ENCODE measurements at places on chromosomes 3 and 15. TPM values are rescaled to one million over a fixed set of nuclear protein-coding genes. Genes with fewer than 3 reads are reported as not detected.

IGSF10 gene
- not detected for total RNA-seq

- DNase-seq = no peak
Observed at GRCh38 chr3:188949996-188950395, 221.8 kb upstream of the TPRG1 start.

GRCh38 chr15:48332642-48333034 is 1.4 kb downstream of the DUT start:
- peak; percentile 39 for DNase-seq

PLXNB1 gene
- 7.7 TPM for total RNA-seq

DNA sequence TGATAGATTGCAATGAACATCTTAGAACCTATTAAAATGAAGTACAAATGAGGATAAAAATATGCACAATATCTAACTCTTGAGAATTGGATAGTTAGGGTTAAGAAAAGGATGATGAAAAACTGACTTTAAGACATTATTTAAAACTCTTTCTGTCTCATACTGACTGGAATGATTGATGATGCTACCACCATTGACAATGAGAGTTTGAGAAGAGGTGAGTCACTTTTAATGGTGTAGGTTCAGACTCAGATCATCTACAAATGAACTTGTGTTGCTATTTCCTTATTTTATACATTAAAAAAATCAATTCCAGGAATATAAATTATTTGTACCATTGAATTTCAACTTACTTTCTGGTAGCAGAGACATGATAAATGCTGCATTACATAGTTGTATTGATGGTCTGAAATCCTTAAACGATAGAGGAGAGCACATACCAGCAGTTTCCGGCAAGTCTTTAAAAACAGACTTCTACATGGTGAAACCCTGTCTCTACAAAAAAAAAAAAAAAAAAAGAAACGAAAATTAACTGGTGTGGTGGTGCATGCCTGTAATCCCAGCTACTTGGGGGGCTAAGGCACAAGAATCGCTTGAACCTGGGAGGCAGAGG is 409.0 kb downstream of the OTOL1 start:
- no peak for DNase-seq

DNA sequence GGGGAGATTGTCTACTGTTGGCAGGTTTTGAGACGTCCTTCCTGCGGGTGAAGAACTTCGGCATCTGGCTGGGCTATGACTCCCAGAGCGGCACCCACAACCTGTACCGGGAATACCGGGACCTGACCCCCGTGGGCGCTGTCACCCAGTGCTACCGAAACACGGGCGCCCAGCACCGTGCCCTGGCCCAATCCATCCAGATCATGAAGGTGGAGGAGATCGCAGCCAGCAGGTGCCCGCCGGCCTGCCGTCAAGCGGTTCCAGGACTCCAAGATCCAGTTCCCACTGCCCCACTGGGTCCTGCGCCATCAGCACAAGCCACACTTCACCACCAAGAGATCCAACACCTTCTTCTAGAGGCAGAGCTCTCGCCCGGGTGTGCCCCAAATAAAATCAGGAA is 194.9 kb upstream of the EPHA6 start:
- no peak for DNase-seq

GRCh38 chr3:127889976-127890650 is 24.9 kb upstream of the KBTBD12 start:
- no peak for DNase-seq

- DNase-seq = no peak
Observed at GRCh38 chr3:106332884-106333283, 464.1 kb upstream of the CBLB start.

CCRL2 gene
- 2.2 TPM for total RNA-seq

GRCh38 chr3:183386651-183387050 is 41.8 kb downstream of the MCF2L2 start:
- no peak for DNase-seq

KLHL40 gene
- total RNA-seq = not detected

DNA sequence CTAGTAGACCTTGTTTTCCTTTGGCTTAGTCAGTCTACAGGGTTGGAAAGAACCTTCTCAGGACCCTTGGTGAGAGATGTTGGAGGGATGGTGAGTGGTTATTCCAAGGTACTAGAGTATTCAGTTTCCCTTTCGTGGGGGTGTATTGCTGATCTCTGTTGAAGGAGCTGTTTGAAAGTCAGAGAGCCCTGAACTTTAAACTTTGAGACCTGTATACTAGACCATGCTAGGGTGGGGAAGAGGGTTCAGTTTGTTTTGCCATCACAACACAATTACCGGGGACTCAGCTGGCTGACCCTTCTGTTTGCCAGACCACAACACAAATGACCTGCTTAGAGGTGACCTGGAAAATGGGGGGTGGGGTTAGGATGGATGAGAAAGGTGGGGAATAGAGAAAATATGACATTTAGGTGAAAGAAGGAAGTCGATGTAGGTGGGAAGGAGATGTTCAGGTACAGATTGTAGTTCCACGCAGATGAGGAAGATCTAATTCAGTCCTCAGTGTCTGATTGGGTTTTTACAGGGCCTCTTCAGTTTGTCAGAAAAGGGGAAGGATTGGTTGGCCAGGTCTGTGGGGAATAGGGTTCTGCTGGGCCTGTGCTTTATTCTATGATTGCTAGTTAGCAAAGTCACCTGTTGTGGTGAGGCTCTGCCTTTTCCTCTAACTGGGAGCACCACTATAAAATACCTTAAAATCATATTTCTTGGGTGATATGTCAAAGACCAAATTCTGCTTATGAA is 6.8 kb downstream of the UBE2E2 start:
- no peak for DNase-seq

DNA sequence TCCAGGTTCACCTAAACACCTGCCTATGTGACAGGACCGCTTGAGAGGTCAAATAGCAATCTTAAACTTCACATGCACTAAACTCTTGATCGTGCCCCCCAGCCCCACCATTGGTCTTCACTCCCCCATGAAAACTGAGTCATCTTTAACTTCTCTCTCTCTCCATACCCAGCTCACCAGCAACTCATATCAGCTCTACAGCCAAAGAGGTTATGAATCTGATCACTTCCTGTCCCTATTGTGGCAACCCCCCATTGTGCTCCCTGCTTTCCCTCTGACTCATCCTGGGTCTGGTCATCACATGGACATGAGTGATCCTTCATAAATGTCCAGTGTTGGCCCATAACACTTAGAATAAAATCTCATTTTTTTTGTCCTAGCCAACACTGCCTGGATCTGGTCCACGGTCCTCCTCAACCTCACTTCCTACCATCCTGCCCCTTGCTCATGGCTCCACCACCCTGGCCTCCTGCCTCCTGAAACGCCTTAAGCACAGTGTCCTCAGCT is 103.4 kb upstream of the HACD2 start:
- DNase-seq = no peak
